ENCODE measurements at places on chromosomes 2 and 18. TPM values are rescaled to one million over a fixed set of nuclear protein-coding genes. Genes with fewer than 3 reads are reported as not detected.

SIX3 gene
- total RNA-seq = not detected

BUB1 gene
- 5.9 TPM for total RNA-seq

PLCD4 gene
- 1.2 TPM for total RNA-seq

SPC25 gene
- not detected for total RNA-seq

HOXD12 gene
- not detected for total RNA-seq

SMIM21 gene
- not detected for total RNA-seq

CD8B2 gene
- not detected for total RNA-seq

ZNG1B gene
- total RNA-seq = 41.0 TPM

REG1B gene
- total RNA-seq = not detected

PAX8 gene
- 1.5 TPM for total RNA-seq

OTOF gene
- not detected for total RNA-seq

DHRS9 gene
- not detected for total RNA-seq

PRKAG3 gene
- total RNA-seq = 0.41 TPM

POTEC gene
- not detected for total RNA-seq

MPP4 gene
- 4.0 TPM for total RNA-seq

SPDYA gene
- 6.5 TPM for total RNA-seq

GGCX gene
- total RNA-seq = 26.7 TPM

SFTPB gene
- total RNA-seq = 0.09 TPM

HADHA gene
- total RNA-seq = 174 TPM

MC2R gene
- not detected for total RNA-seq

CDK5R2 gene
- not detected for total RNA-seq

PTPRN gene
- 1.8 TPM for total RNA-seq

DAPL1 gene
- not detected for total RNA-seq

IL36A gene
- total RNA-seq = 2.0 TPM

FAP gene
- 150 TPM for total RNA-seq

LYPD6B gene
- total RNA-seq = not detected

ABCG5 gene
- not detected for total RNA-seq

TUBA3E gene
- not detected for total RNA-seq

HDLBP gene
- total RNA-seq = 929 TPM

GREB1L gene
- total RNA-seq = 3.7 TPM

ABCG8 gene
- not detected for total RNA-seq

COLEC11 gene
- total RNA-seq = 0.09 TPM

UPP2 gene
- not detected for total RNA-seq

Data from fibroblast of the aortic adventitia (primary cell).